ENCODE measurements at places on chromosomes 13 and 19.

DNA sequence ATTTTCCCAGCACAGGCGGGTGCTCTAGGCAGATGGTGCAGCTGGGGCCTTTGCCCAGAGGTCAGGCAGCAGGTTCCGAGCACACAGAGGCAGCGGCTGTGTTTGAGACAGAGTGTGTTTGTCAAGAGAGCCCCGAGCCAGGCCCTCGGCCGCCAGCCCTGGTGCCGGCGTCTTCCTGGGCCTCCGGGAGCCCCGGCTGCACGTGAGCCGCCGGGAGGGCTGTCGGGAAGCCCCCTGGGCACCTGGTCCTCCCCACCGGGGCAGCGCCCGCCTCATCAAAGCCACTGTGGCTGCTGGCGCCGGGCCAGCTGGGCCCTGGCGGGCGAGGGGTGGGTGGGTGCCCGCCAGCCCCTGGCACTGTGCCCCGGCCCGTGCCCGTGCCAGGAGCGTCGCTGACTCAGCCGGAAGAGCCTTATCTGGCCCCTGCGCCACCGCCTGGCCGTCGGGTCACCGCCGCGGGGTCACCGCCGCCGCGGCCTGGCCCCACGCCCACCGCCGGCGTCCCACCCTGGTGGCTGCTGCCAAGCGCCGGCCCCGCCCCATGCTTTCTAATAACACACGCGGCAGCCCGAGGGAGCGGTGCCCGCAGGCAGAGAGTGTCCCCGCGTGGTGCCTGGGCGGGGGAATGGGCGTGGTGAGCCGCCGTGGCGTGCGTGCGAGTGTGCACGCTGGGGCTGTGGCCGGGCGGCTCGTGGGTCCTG lies 14.9 kb downstream of the ARID3A start:
- DNase-seq = no peak

DNA sequence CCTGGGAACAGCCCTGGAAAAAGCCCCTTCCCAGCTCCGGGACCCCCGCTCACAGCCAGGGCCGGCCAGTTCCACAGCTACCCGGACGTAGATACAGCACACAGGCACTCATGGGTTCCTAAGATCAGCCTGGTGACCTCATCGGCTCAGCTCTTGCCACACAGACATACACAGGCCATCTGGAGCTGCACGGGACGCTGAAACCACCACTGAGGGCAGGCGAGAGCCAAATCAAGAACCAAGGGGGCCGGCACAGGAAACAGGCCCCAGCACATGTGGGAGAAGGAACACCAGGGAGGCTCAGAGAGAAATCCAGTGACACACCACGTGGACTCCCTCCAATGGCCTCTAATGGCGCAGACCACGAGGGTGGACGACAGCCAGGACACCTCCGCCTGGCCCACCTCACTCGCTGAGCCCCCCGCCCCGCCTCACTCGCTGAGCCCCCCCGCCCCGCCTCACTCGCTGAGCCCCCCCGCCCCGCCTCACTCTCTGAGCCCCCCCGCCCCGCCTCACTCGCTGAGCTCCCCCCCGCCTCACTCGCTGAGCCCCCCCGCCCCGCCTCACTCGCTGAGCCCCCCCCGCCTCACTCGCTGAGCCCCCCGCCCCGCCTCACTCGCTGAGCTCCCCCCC lies 69.7 kb upstream of the C13orf46 start:
- DNase-seq = no peak

- DNase-seq = no peak
These were observed 3.6 kb upstream of the BCL3 start for GRCh38 chr19:44744871-44745332.

GRCh38 chr19:50513746-50514345 lies at the start of gene ASPDH:
TSS of gene ASPDH (minus strand) at chr19:50513913. CDS start at chr19:50513823, 90 bp downstream.
- DNase-seq = no peak

GRCh38 chr19:29685326-29685725 lies 20.1 kb downstream of the PLEKHF1 start:
- no peak for DNase-seq

DNA sequence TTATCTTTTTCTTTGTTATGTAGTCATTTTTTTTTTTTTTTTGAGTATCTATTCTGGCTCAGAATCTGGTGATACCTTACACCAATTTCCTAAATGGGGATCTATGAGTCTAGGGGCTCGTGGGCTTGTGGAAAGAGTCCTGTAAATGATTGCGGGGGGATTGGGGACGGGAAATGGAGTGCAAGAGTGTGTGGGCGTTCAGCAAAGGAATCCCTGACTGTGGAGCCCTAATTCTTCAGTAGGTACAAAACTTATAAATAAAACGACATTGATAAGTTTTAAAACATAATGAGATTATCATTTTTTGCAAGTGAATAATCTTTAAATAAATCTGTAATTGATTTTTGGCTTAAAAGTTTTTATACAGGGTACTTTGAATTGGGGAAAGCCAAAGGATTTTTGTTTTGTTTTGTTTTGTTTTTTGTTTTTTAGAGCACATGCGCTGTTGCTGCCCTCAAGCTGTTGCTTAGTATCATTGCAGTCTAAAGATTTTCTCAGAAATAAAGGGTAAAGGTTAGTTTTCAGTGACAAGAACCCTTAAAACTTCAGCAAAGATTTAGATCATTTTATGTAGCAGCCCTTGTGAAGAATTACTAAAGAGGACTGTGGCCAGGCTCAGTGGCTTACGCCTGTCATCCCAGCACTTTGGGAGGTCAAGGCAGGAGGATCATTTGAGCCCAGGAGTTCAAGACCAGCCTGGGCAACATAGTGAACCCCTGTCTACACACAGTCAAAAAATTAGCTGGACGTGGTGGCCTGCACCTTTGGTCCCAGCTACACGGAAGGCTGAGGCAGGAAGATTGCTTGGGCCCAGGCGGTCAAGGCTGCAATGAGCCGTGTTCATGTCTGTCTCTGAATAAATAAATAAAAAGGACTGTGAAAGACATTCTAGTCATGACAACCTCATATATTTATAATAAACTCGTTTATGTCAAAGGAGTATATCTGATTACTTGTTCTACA lies 1.7 kb downstream of the ERCC5 start:
- no peak for DNase-seq

- DNase-seq = no peak
These were observed 43.6 kb downstream of the GPR12 start for GRCh38 chr13:26716984-26717383.

DNA sequence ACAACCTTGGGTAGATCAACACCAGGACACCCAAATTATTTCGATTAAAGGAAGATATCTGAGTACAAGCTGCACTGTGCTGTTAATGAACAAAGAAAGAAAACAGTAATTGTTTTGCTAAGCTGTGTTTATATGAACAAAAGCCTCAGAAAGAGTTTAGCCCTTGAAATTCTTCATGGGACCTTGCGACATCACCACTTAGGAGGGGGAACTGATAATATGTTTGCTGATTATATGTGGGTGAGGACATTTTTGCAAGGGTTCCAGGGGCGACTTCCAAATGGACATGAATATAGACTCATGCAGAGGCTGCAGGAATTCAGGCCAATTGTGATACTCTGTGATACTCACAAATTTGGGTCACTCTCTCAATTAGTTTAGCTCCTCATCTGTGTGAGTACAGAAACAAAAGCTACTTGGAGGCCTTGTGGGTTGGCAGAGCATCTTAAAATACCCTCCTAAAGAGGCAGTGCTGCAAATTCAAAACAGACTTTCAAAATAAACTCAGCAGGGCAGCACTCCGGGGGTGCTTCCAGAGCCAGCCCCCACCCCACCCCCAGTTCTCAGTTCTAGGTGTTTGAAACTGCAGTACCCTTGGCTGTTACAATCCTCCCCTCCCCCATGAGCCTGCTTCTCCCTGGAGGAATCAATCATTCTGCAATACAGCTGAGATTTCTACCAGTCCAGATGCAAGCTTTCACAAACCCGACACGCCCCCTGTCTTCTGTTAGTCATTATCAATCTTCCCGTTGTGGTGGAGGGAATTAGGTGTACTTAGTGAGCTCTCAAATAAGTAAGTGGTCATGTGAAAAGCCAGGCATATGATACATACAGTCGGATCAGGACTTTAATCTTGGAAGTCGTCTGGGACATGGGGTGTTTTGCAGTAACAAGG lies 97.0 kb upstream of the MBNL2 start:
- DNase-seq = no peak

- peak; percentile 89 for DNase-seq
These were observed 3.8 kb downstream of the PDE4A start for GRCh38 chr19:10424011-10424637.

DNA sequence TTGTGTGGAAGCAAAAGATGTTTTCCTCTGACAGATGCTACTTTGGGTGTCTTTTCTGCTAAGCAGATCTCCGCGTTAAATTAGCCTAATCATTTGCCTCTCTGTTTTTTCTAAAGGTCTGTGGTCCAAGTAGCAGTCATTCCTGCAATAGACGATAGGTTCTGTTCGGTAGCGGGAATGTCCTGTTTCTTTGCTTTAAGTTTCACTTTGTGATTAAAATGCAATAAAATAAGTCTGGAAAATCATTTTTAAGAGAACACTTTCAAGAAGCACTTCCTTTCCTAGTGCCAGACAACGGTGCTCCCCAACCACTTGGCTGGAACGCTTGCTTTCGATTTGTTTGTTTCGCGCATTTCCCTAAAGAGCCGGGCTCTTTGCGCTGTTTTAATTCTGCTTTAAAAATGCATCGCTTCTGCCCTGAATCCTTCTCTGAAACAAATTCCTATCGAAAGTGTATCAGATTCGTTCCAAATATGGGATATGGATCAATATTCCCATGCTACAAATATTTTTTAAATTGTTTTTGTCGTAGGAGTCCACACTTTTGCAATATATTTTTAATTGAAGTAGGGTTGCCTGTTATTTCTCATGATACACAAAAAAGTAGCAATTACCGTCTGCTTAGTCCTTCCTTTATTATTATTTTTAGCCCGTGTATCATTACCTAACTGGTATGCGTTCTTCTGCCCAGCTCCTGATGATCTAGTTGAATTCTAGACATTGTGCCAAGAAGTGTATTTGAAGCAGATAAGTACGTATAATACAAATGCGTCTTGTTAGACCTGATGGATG lies 14.2 kb downstream of the ZIC2 start:
- DNase-seq = no peak

DNA sequence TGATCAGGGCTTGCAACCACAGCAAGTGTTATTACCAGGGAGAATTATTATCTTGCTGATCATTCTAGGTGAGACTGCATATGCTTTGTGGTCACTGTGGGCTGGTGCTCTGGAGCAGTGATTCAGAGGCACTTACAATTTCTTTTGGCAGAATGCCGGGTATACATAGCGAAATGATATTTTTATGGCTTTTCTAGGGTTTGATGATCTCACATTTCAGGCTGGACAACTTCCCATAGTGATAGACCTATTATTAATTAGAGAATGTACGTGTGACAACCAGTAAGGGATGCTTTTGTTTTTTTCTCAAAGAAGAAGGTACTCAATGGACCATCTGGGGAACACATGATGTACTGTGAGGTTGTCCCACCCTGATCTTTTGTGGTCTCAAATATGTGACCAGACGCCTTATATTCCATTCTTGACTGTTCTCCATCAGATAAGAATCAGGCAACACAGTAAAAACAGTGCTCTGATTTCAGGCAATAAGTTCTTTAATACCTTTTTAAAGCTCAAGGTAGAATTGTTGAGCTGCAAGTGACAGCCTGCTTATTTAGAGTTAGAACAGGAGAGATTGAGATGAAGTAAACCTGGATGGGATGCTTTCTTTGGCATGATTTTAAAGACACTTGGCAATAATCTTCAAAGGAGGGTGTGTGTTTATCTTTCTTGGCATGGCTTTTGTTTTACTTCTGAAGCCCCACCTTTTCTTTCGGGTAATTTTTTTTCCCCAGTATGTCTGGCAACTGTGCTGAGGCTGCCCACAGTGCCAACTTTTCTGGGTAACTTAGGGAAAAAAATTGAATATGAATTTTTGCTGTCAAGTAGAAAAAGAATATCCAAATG lies 27.4 kb upstream of the SCEL start:
- DNase-seq = no peak

GRCh38 chr19:36136964-36137686 lies 2.7 kb upstream of the CAPNS1 start:
- DNase-seq = no peak

DNA sequence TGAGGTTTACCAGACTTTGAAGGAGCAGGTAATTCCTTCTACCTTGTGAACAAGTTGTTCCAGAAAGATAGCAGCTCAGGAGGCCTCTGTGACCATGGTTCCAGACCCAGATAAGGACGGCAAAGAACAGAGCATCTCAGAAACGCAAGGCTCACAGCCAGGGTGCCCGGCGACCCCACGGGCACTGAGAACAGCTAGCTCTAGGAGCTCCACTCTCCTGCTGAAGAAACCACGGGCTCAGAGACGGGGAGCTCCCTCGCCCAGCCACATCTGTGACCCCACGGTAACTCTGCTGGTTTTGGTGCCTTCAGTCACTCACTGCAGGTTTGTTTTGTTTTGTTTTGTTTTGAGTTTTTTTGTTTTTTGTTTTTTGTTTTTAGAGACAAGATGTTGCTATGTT lies 16.0 kb upstream of the NCCRP1 start:
- DNase-seq = no peak
